ENCODE measurements at places on chromosomes 1 and 21.

- DNase-seq = no peak
These were observed 27.1 kb upstream of the SEC16B start for GRCh38 chr1:177996957-177997356.

DNA sequence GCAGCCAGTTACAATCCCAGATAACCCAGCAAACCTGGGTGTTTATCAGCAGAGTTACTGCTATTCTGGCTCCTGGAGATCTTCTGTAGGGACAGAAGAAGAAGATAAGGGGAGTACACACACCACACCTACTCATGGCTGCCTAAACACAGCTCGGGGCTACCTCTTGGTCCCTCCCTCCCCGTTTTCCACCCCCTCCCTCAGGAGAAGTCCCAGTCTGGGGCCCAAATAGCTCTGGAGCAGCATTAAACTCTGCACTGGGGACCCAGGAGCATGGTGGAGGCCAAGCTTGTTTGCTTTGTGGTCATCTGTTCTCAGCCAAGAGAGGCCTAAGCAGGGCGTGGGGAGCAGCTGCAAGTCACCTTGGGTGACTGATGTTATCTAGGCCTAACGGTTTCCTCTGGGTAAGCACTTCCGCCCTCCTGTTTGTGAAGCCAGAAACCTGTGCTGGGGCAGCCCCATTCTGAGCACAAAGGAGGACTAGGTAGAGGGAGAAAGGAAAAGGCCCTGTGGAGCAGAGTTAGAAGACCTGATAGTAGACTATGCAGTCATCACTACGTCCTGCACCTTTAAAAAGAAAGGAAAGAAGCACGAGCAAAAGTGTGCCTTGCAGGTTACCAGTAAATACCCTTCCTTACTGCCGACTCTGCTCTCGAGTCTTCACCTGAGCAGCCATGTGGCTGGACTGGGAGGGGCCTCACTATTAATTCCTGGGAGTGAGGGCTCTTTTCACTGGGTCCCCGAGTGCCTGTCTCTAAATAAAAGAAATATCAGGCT lies 2.0 kb upstream of the RCSD1 start:
- DNase-seq = peak; percentile 96

GRCh38 chr1:87226341-87226760 lies 102.3 kb upstream of the LMO4 start:
- DNase-seq = no peak

DNA sequence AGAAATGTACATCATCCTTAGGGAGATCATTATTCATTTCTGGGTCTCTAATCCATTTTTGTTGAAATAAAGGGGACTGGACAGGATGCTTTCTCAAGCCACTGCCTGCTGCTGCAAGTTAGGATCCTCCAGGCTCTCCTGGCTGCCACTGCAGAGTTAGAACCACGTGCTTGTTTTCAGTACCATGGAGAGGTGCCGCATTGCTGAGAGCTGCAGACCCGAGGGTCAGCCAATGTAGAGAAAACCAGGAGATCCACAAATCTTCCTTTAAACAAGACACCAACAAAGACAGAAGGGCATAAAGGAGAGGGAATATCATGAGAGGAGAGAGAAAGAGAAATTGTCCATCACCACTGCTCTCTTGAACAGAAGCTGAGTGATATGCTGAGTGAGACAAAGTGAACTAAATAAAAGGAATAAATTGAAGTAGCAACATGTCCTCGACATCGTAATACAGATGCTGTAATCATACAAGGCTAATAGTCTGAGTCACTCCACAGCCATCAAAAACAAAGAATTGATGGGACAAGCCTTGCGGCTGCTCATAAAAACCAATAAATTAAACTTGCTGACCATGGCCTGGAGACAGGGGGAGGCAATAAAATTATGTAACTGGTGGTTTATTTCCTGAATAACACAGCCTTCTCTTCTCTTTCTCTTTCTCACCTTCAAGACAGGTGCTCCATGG lies 255.7 kb downstream of the OMA1 start:
- DNase-seq = no peak

- no peak for DNase-seq
These were observed 3.6 kb downstream of the ACTN2 start for GRCh38 chr1:236689713-236690569.

DNA sequence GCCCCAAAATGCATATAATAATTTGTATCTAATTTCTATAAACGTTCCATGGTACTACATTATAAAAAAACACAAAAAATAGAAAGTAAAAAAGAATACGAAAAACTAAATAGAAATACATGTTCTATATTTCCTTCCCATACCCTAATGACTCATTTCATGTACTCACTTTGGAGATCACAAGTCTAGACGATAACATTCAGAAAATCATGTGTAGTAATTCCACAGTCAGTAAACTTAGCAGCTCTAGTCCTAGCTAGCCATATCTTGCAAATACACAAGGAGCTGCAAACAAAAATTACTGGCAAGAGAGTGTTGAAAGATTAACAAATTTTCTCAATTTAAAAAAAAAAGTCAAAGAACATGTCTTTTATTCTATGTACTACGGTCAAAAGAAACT lies 1.4 kb downstream of the GOLPH3L start:
- DNase-seq = no peak

DNA sequence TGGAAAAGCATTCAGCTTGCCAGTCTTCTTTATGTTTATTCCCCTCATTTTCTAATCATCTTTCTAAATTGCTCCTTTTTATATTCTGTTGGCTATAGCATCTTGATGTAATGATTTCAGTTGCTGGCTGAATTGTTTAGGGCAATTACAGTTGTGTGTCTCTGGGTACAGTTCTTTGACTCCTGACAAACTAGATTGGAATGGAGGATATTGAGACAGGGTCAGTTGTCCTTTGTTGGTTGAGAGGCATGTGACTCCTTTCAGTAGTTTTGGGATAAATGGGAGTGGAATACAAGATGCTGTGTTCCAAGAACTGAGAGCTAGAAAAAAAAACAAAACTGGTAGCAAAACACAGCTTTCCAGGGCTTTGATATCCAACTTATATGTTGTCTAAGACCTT lies 1.5 kb downstream of the CENPF start:
- DNase-seq = no peak

- DNase-seq = no peak
These were observed 1544.1 kb downstream of the PLA2G4A start for GRCh38 chr1:188372821-188373220.

DNA sequence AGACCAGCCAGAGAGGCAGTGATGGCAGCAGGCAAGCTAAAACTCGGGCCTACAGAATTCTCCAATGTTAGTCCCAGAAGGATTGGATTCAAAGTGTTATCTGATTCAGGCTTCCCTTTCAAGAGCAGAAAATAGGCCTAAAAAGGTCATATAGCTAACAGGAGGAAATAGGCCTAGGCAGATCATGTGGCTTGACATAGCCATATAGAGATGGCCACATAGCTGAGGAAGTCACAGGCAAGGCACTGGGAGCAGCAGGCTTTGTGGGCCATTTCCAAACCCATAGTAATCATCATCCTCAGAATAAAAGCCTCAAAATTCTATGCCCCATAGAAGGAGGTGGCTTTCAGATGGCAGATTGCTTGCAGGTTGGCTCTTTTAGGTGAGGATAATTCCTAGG lies 29.0 kb upstream of the LMO4 start:
- no peak for DNase-seq

DNA sequence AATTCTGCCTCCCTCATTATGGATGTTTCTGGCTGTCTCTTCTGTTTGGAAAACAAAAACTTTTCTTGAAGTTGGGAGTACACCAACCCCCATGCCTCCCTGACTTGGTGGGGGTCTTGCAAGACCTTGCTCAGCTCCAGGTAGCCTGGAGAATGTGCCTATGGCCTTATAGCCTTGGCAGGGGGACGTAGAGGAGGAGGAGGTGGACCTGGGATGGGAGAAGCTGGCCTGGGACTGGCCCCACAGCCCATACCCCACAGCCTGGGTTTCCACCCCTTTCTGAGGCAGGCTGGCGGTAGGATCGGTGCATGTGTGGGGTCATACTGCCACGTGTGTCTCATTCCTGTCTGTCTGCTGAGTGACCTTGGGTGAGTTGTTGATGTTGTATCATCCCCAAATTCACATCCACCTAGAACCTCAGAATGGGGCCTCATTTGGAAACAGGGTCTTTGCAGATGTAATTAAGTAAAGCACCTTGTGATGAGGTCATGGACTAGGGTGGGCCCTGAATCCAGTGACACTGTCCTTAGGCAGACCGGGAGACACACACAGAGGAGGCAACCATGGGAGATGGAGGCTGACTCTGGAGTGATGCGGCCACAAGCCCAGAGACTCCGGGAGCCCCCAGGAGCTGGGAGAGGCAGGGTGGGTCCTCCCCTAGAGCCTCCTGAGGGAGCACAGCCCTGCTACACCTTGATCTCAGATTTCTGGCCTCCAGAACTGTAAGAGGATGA lies 18.5 kb downstream of the OBSCN start:
- DNase-seq = no peak

GRCh38 chr1:243842978-243843511 lies 7.0 kb downstream of the AKT3 start:
- no peak for DNase-seq

DNA sequence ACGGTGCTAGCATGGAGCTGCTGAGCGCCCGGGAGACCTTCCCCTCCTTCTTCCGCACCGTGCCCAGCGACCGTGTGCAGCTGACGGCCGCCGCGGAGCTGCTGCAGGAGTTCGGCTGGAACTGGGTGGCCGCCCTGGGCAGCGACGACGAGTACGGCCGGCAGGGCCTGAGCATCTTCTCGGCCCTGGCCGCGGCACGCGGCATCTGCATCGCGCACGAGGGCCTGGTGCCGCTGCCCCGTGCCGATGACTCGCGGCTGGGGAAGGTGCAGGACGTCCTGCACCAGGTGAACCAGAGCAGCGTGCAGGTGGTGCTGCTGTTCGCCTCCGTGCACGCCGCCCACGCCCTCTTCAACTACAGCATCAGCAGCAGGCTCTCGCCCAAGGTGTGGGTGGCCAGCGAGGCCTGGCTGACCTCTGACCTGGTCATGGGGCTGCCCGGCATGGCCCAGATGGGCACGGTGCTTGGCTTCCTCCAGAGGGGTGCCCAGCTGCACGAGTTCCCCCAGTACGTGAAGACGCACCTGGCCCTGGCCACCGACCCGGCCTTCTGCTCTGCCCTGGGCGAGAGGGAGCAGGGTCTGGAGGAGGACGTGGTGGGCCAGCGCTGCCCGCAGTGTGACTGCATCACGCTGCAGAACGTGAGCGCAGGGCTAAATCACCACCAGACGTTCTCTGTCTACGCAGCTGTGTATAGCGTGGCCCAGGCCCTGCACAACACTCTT lies 1.1 kb downstream of the TAS1R3 start:
- DNase-seq = no peak

- DNase-seq = no peak
These were observed 49.8 kb upstream of the IKBKE start for GRCh38 chr1:206420471-206420870.

Measured in OCI-LY7 (cell line).